Forelimb muscle (tissue), 1 donor: ENCODE measurements at places on chromosomes 2 and 18. TPM values are rescaled to one million over a fixed set of nuclear protein-coding genes. Genes with fewer than 3 reads are reported as not detected.

DNA sequence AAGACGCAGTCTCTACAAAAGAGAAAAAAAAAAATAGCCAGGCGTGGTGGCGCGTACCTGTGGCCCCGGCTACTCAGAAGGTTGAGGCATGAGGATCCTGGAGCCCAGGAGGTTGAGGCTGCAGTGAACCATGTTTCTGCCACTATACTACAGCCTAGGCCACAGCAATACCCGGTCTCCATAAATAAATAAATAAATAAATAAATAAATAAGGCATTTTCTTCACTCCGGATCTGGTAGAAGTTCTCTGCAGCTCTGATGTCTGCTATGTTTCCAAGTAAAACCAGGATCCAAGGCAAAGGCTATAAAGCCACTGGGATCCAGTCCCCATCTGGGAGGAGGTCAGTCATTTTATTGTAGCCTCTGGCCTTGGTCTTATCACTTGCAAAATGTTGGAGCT lies 15.5 kb downstream of the NFE2L2 start:
- no peak for DNase-seq

The FAM161A gene
- polyA plus RNA-seq, result 13.3 TPM

- DNase-seq, result no peak
These were observed 55.4 kb downstream of the KIF1A start for GRCh38 chr2:240764605-240765004.

- no peak for DNase-seq
These were observed 45.5 kb upstream of the IHH start for GRCh38 chr2:219106251-219106650.

DNA sequence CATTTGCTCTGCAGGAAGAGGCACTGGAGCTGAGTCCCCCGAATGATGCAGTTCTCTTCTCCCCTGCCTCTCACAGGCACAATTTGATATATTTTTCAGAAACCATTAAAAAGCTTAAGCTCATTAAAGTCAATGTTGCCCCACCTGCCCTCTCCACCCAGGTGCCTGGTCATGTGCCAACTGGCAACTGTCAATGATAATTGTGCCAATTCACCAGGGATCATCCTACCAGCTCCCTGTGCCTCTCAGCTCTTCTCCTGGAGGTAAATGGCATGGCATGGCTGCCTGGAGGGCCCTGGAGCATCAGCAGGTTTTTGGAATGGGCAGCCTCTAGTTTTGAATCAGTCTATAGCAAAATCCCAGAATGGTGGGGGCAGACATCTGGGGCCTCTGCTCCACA lies 279.6 kb upstream of the ID2 start:
- no peak for DNase-seq

GRCh38 chr18:7940971-7941370 lies 373.9 kb downstream of the PTPRM start:
- no peak for DNase-seq

DNA sequence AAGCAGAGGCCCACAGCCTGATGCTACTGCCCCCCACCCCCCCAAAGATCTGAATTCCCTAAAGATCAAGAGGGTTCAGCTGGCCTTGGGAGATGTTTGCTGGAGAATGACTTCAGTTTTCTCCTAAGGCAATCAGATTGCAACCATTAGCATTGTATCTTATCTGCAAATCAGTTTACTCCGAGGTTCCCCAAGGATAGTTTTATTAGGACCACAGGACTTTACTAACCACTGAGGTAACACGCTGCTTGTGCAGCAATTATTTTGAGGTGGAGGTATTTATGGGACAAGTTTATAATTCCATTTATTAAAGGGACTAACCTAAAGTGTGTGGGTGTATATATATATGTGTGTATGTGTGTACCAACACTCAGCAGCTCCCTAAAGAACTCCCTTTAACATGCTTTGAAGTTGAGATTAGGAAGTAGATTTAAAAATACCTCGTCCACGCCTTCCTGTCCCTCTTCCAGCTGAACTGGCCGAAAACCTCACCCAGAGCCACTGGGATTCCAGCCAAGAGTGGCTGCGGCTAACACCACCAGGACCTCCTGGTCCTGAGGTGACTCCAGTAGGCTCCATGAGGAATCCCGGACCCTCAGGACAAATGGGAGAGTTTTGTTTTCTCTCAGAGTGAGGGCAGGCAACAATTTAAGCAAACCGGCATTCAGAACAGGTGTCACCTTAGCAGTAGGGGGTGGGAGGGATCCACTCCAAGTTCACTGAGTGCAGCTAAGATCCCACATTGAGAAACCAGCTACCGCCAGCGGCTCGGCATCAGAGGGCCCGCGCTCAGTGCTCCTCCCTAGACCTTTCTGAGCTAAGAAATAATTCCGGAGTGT lies 3.0 kb upstream of the DLX1 start:
- no peak for DNase-seq

GRCh38 chr2:71451705-71452104 lies 1.7 kb upstream of the DYSF start:
- no peak for DNase-seq

DNA sequence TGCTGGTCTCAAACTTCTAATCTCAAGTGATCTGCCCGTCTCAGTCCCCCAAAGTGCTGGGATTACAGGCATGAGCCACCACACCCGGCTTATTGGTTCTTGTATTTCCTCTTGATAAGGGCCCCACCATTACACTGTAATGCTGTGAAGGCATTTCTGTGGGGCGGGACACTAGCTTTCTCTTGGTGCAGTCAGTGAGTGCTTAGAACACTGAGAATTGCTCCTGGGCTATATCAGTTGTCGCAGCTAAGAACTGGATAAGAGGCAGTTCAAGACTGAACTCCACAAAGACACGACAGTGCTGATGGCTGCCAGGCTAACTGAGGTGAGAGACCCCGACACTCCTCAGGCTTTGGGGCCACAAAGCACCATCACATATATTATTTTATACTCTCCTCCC lies 2.1 kb downstream of the KHK start:
- DNase-seq, result no peak

DNA sequence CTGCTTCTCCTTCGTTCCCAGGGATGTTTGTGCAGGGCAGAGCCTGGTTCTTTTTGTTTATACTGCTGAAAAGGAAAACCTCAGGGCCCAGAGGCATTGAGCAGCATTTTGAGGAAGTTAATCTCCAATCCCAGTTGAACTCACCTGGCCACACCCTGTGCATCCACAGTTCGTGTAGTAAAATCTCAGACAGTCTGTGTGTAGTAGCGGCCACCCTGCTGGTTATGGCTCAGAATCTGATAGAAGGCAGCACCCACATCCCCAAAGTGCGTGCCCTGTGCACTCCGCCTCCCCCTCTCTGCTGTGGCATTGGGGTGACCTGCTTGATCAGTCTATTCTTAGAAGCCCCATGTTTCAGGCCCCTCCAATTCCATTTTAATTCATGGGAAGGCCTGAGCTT lies 10.9 kb downstream of the TRIB2 start:
- no peak for DNase-seq

DNA sequence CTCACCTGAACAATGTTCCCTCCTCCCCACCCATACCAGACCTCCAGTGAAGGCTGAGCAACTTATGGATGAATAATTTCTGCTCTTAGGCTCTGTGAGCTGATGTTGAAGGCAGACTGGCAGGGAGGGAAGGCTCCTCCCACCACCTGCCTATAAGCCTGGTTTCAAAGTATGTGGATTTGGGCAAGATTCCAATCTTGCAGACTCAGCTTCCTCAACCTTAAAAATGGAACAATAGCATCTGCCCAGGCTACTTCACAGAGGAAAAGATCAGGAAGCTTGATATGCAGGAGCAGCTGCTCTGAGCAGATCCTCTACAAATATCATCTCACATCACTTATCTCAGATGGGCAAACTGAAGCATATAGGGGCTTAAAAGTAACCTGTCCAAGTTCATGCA lies 112.2 kb downstream of the ZFP36L2 start:
- DNase-seq, result no peak

- DNase-seq, result no peak
These were observed 24.8 kb downstream of the CYRIA start for GRCh38 chr2:16640867-16641266.

DNA sequence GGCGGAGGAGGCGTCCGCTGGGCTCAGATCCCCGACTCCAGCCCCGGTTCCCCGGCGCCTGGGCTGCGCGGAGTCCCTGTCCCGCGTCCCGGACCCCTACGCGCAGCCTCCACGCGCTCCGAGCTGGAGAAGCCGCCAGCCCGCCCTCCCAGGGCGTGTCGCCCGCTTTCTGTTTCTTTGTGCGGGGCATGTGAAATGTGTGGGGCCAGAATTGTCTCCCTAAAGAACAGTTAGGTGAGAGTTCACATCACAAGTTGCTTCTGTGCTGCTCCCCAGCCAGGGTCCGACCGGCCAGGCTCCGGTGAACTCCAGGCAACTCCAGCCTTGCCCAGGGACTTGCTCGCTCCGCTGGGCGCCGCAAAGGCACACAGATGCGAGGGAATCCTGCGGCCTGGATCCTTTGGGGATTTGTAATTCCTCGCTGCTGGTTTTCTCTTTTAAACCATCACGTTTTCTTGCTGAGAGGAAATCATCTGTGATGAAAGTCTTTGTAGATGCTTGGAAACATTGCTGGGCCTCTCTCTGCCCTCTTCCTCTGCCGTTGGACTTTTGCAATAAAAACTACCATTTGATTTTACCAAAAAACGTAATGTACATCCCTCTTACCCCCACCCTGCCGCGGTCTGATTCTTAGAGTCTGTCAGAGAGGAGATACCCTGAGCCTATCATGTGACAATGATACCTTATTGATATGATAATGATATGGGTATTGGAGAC lies 631 bp downstream of the GYPC start:
- DNase-seq, result no peak

The HTR2B gene
- polyA plus RNA-seq, result 0.11 TPM

The PRKAG3 gene
- polyA plus RNA-seq, result 32.9 TPM

DNA sequence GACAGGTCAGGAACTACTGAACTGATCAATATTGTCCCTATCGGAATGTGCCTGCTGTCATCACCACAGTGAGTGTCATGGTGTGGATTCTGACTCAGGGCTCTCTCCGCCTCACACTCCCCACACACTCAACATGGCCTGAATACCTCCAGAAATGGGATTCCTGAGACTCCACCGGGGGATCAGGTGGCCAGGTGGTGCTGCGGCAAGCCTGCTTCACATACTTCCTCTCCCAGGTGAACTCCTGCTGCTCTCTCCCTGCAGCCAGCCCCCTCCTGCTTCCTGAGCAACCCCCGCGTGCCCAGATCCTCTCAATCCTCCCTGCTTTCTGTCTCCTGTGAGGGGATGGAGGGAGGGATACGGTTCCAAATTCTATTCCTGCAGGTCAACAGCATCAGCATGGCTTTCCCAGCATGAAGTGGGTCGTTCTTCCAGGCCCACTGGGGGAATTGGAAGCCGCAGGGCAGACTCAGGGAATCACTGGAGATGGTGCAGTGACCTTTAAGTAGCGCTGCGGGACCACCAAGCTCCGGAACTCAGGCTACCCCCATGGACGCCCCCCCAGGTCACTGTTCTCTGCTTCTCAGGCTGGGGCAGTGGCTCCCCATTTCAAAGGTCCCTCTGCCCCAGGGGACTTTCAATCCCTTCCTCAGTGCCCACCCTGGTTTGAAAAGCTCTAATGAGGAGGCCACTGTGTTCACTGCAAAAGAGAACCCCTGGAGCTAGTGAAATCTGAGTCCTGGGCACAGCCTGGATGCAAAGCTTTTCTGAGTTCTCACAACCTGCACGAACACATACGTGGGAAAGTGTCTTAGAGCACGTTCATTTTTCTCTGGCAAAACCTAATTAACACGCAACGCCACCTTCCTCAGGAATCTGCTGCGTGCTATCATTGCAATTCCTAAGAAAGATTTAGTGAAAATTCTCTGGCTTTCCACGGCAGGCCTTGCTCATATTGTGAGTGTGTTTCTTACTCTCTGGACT lies 168.4 kb downstream of the ZFP36L2 start:
- no peak for DNase-seq

- DNase-seq, result no peak
These were observed 32.4 kb upstream of the NCK2 start for GRCh38 chr2:105712166-105712915.

- peak; percentile 9 for DNase-seq
These were observed 681.3 kb downstream of the ADCYAP1 start for GRCh38 chr18:1585881-1586488.

DNA sequence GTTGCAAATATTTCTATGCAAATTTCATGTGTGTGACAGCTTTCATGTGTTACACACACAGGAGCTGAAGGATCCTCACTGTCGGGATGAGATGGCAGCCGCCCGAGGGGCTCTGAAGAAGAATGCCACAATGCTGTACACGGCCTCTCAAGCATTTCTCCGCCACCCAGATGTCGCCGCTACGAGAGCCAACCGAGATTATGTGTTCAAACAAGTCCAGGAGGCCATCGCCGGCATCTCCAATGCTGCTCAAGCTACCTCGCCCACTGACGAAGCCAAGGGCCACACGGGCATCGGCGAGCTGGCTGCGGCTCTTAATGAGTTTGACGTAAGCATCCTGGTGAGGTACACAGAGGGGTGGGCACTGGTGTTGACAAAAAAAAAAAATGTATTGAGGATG lies 361.2 kb downstream of the CTNNA2 start:
- no peak for DNase-seq

The MTLN gene
- 50.5 TPM for polyA plus RNA-seq

The NPPC gene
- polyA plus RNA-seq, result 1.8 TPM

The PDE1A gene
- 8.0 TPM for polyA plus RNA-seq

The COL4A3 gene
- 0.16 TPM for polyA plus RNA-seq

DNA sequence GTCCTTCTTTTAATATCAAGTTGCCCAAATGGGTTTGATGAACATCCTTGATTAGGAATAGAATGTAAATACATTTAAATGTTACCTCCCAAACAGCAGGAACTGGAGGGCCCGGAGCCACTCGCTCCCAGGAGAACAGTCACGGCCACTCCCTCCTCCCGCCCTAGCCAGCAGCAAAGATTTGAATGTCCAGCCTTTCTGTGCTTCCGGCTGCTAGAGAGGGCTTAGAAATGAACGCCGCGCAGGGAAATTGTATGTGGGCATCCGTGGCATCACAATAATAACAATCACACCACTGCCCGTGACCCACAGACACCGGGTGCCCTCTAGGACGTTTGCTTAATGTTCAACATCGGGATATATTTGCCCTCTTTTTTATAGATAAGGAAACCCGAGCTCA lies 164.9 kb upstream of the SALL3 start:
- no peak for DNase-seq

DNA sequence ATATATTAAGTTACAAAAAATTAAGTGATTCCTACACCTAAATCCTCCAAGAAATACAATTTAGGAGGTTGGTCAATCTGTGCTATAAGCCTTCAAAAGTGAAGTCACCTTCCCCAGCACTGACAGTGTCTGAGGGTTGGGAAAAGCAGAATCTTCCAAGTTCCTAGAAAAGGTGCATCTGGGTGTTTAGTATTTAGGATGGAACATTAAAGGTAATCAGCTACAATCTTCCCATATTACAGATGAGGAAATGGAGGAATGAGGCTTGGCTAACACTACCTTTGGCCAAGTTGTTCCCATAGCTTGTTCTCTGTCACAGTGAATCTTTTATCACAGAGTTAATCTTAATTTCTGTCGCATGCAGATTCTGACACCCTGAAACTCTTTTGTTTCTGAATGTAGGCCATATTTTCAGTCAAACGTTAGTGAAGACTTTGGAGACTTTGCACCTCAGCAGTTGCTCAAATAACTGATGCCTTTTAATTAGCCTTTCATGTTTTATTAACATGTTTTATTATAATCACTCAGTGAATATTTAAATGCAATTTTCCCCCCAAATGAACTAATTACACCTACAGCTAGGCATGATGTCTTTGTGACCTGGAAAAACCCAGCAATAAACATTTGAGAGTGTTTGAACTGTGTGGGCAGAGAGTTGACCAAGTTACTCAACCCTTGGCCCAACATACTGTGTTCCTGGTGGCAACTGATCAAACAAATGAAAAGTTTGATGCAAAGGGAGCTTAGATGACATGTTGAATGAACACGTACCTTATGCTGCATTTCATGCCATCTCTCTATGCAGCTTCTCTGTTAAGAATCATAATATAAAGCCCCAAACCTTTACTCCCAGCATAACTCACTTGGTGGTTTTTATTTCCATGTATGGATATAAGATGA lies 17.6 kb downstream of the FN1 start:
- DNase-seq, result no peak

- no peak for DNase-seq
These were observed 190.1 kb downstream of the CTNNA2 start for GRCh38 chr2:79702905-79703304.
